Upper lobe of right lung (tissue), 1 donor: ENCODE measurements at places on chromosomes 6 and 20.

- no peak for DNase-seq
Measured at GRCh38 chr6:130115036-130115435, 96.7 kb downstream of the L3MBTL3 start.

DNA sequence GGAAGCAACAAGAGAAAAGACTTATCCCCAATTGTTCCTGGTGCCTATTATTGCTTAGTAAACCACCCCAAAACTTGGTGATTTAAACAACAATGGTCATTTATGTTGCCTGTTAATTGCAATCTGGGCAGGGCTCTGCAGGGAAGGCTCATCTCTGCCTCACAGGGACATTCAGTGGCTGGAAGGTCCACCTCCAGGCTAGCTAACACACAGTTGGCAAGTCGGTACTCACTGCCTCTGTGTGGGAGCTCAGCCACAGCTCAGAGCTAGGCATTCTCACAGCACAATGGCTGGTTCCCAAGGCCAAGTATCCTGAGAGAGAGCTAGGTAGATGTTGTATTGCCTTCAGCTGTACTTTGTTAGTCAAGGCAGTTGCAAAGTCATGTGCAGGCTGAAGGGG is 18.5 kb upstream of the GMDS start:
- DNase-seq, result no peak

GRCh38 chr6:85089255-85089654 is 324.9 kb upstream of the TBX18 start:
- DNase-seq, result no peak

- peak; percentile 82 for DNase-seq
Measured at GRCh38 chr20:35953387-35954199, 709 bp downstream of the SCAND1 start.

DNA sequence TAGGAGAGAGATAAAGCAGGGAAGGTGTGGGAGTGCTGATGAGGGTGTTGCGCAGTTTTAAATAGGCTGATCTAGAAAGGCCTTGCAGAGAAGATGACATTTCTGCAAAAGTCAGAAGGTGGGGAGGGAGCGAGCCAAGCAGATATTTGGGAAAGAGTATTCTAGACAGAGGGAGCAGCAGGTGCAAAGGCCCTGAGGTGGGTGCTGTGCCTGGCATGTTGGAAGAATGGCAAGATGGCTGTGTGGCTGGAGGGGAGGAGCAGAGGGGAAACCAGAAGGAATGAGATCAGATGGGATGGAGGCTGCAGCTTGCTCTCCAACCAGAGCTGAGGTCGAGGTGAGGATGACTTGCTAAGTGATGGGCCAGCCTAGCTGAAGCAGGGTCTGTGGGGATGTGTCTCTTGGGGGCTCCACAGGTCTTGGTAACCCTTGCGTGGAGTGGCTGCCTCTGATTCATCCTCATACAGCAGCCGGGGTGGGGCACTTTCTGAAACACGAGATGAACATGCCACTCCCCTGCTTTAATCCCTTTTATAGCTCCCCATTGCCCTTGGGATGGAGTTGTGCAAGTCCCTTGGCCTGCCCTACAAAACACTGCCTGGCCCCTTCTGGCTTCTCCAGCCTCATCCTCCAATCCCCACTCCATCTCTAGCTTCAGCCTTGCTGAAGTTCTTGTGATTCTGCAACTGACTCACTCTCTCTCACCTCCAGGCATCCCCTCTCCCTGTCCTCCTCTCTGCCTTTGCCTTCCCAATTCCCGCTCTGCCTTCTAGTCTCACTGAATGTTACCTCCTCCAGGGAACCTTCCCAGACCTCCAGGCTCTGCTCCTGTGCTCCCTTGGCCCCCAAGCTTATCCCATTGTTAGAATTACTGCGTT is 94.1 kb downstream of the CDH22 start:
- no peak for DNase-seq

DNA sequence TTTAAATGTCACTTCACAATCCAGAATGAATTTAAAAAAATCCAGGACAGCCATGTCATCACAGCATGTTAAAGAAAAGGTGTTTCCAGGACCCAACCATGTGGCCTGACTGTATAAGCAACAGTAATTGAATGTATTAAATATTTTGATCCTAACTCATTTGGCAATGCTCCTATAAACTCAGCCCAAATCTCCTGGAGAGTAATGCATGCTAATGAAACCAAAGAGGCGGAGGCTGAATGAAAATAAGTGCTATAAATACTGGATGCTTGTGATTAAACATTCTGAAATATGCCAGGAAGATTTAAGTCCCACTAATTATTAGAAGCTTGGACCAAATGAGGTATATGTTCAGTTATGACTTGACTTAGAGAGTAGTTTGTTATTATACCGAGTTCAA is 486.8 kb downstream of the FRK start:
- DNase-seq, result no peak

DNA sequence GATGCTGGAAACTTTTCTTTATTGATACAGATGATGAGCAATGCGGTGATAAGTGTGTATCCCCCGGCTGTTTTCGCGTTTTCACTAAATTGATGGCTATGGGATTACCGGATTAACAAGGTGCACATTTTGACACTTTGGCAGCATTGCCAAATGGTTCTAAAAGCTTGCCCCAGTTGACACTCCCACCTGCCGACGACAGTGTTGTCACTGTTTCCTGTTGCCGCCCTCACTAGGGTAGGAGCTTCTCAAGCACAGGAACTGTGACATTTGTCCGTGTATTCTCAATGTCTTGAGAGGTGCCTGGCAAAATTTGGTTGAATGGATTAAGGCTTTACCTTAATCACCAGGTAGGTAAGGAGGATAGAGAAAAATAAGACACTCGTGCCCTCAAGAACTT is 9.8 kb upstream of the MAPK13 start:
- no peak for DNase-seq

- no peak for DNase-seq
Measured at GRCh38 chr6:43878823-43879495, 108.9 kb downstream of the VEGFA start.

GRCh38 chr6:4935486-4935885 is 68.4 kb downstream of the RPP40 start:
- DNase-seq, result no peak

GRCh38 chr6:111098597-111098996 is 11.3 kb downstream of the SLC16A10 start:
- no peak for DNase-seq

GRCh38 chr6:147285087-147285855 is 81.1 kb downstream of the STXBP5 start:
- DNase-seq, result no peak

DNA sequence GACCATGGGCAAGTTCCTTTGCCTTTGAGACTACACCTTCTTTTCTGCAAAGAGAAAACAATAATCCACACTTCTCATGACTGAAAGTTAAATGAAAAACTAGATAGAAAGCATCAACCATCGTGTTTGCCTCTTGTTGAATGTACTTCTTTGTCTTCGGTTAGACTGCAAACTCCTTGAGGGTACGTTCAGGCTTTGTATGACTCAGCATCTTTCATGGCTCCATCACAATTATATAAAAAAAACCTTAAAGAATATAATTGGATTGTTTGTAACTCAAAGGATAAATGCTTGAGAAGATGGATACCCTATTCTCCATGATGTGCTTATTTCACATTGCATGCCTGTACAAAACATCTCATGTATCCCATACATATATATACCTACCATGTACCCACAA is 439.2 kb downstream of the MAFB start:
- no peak for DNase-seq

- DNase-seq, result no peak
Measured at GRCh38 chr6:27168586-27169443, 78.7 kb upstream of the PRSS16 start.

DNA sequence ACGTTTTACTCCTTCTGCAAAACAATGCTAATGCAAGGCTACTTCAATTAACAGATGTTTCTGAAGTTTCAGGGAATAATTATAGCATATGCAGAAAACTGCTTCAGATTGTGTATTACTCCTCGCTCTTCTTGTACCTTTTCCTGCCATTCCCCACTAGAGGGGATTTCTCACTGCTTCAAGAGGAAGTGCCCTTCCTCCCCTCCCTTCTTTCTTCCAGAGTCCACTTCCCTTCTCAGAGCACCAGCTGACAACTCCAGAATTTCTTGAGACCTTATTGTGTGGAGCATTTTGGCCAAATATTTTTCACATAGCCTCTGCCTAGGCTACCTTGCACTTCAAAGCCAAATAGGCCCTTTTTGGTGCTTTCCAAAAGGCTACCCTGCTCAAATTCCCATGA is 12.7 kb upstream of the MCUR1 start:
- DNase-seq, result no peak
